Left lung (tissue), 14 donors: ENCODE measurements at places on chromosomes 1 and 21. TPM values are rescaled to one million over a fixed set of nuclear protein-coding genes. Genes with fewer than 3 reads are reported as not detected.

- DNase-seq: no peak
Measured at GRCh38 chr1:198929111-198929604, 290.3 kb downstream of the PTPRC start.

Gene PLEKHG5
- polyA plus RNA-seq: 27.9 TPM

Gene SLC45A1
- polyA plus RNA-seq: 0.51 TPM

DNA sequence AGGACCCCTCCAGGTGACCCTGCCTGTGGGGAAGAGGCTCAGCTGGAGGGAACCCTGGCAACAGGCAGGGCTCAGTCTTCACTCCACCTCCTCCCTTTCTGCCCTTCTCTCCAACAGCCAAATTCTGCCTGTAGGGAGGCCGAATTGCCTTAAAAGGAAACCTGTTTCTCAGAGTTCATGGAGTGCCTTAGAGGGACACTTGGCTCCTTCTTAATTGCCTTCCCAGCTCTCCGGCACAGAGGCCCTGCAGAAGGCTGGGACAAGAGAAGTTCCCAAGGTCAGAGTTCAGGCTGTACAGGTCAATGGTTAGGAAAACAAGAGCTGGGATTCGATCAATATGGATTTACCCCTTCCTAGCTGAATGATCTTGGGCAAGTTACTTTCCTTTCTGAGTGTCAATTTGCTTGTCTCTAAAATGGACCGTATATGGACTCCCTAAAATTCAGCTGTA, 6.2 kb downstream of the CSRP1 start:
- no peak for DNase-seq

DNA sequence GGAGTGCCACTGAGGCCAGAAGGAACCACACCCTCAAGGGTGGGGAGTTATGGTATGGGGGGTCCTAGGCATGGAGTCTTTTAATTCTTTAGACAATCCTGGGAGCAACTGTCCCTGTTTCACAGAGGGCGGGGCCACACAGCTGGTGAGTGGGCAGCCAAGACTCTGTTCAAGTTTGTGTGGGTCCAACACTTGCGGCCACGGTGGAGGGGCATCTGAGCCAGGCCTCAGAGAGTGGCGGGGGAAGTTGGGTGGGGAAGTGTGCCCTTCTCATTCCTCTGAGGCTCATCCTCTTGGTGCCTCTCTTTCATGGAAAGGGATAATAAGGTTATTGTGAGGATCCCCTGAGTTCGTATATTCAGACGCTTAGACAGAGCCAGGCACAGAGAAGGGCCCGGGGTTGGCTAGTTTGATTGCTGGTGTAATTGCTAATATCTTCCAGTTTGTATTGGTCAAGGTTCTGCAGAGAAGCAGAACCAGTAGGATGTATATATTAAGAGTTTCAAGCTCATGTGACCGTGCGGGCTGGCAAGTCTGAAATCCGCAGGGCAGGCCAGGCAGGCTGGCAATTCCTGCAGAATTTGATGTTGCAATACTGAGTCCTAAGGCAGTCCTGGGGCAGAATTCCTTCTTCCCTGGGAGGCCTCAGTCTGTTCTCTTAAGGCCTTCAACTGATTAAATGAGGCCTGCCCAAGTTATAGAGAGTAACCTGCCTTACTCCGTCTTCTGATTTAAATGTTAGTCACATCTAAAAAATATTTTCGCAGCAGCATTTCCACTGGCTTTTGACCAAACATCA, 15.9 kb downstream of the PCSK9 start:
- no peak for DNase-seq

DNA sequence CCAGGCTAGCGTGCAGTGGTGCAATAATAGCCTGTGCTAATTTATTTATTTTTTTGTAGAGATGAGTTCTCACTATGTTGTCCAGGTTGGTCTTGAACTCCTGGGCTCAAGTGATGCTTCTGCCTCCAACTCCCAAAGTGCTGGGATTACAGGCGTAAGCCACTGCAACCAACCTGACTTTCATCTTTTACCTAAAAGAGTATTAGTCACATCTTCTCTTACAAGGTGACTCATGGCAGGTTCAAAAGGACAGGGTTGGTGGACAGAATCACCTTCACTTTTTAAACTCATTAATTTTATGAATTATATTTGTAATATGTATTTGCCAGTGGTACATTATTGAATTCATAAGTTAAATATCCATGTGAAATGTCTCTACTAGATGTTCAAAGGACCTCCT, 18.1 kb downstream of the JAM2 start:
- DNase-seq: no peak

DNA sequence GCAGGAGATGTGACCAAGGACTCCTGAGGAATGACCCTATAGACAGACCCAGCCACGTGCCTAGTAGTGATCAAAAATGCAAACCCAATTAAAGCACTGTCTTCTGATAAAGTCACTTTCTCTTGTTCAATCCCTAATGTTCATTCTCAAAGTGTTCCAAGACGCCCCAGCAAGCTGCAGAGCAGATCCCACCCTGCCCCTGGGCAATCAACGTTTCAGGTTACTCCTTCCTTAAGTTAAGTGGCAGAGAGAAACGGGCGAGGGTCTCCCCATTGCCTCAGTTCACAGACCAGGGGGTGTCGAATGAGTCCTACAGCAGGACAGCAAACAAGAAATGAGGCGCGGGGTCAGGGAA, 699 bp upstream of the RGS2 start:
- no peak for DNase-seq

DNA sequence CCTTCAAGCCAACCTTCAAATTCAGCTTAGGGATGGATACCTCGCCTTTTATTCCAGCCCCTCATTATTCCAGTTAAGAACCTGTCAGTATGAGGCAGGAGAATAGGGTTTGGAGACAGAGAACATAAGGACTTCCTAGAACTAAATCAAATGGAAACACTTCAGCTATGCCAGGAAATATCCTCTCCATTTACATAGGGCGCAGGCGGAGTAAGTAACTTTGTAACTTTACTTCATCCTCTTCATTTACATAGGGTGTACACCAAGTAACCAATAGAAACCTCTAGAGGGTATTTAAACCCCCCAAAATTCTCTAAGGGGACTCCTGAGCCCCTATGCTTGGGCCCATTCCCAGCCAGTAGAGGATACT, 75.4 kb upstream of the ATF3 start:
- no peak for DNase-seq

Gene DYNLT5
- 11.3 TPM for polyA plus RNA-seq

DNA sequence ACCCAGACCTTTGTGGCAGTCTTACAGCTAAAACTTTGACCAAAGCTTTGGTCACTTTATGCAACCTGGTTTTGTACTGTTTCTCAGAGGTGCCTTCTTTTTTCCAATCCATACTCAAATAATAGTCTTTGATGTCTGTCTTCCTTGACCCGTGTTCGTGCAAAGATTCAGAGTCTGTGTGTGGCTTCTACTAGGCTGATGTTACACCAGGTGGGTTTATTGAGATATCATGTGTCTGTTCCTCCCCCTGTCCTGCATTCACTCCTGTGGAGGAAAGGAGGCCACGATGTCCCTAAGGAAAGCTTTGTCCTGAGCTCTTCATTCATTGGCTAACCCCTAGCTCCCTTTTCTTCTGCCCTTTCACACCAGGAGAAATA, 15.0 kb upstream of the IKBKE start:
- DNase-seq: no peak

Gene LRRC3
- polyA plus RNA-seq: 6.2 TPM

Gene PARS2
- polyA plus RNA-seq: 5.1 TPM

DNA sequence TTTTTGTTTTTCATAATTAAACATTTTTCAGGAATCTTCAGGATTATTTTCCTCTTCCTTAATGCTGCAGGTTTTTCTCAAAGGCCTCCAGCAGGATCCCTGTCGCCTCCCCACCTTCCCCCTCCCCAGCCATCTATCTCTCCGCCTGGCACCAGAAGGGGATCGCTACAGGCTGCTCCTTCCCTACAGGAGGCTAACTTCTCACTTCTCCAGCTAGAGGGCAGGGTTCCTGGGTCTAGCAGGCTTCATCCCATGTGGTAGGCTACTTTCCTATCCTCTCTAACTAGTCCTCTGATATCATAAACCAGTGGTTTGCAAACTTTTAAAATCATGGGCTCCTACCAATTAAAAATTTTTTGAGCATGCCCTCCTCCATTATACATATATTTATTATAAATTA, 104.1 kb downstream of the KCNN3 start:
- no peak for DNase-seq

GRCh38 chr1:94329986-94330385, 88.2 kb upstream of the ABCD3 start:
- no peak for DNase-seq

GRCh38 chr1:67634396-67634935, 50.5 kb upstream of the GADD45A start:
- no peak for DNase-seq

Gene CTSE
- 0.57 TPM for polyA plus RNA-seq
